ENCODE measurements at places on chromosomes 6 and 20. TPM values are rescaled to one million over a fixed set of nuclear protein-coding genes. Genes with fewer than 3 reads are reported as not detected.
A peak's percentile ranks its signal among the peaks of the same experiment; 100 is the strongest.

LGSN gene
- 0.09 TPM for total RNA-seq

EEF1A2 gene
- total RNA-seq, result 0.54 TPM

AMD1 gene
- 142 TPM for total RNA-seq

AURKA gene
- total RNA-seq, result 144 TPM

MAS1 gene
- not detected for total RNA-seq

MROH8 gene
- total RNA-seq, result 2.2 TPM

PRICKLE4 gene
- 1.1 TPM for total RNA-seq

DNA sequence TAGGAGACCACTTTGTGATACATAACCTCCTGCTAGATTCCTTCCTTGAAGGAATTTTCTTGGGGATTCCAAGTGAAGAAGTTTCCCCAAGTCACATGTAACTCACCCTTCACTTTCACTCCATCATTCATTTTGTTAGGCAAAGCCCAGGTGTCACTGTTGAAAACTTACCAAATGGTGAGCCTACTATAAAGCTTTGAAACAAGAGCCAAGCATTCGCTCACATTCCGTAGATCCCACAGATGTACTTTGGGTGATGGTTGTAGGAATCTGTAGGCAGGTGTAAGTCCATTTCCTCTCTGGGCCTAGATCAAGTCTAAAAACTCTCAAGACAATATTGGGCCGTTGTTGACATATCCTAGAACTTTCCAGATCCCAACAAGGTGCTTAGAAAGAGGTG, 74.1 kb downstream of the PRDM1 start:
- DNase-seq, result no peak
- H3K4me1 ChIP-seq, result peaks cover 19% of the 10 kb centered on the region
- no peaks in the 10 kb centered on the region for H3K36me3 ChIP-seq
- no peak overlapping the region for H3K4me3 ChIP-seq
- no peak overlapping the region for H3K27ac ChIP-seq
- no peaks in the 10 kb centered on the region for H3K27me3 ChIP-seq

DNA sequence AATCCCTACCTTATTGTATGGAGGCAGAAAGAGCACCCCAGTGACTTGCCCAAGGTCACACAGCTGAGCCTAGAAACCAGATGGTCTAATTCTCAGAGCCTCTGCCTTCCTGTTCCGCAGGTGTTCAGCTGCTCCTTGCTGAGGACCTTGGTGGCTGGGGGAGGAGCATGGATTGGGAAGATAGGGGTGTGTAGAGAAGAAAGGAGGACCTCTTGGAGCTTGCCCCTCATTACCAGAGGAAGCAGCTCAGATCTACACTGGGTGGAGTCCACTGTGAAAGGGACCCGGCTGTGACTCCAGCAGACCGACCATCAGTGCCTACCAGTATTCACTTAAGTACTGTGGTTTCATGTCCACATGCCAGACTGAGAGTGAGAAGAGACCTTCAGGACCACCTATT, 15.2 kb downstream of the FOXP4 start:
- no peak overlapping the region for H3K4me3 ChIP-seq
- H3K27me3 ChIP-seq, result no peaks in the 10 kb centered on the region
- DNase-seq, result no peak
- H3K4me1 ChIP-seq, result peaks cover 32% of the 10 kb centered on the region
- no peaks in the 10 kb centered on the region for H3K36me3 ChIP-seq
- H3K27ac ChIP-seq, result no peak overlapping the region

DNA sequence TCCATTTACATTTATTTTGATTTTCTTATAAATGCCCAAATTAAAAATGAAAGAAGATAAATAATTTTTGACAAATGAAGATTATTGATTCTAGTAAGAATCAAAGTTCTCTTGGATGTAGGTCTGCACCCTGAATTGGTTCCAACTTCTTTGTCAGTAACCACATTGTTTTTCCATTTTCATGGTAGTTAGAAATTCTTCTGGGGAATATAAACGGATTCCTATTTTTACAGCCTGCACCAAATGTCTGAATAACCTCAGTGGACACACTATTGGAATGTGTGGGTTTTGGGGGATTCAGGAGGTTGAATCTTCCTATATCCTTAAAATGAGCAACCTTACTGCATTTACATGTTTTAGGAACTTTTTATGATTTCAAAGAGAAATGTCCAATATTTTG, 1085.3 kb upstream of the MAP3K7 start:
- no peak overlapping the region for H3K4me3 ChIP-seq
- DNase-seq, result no peak
- no peaks in the 10 kb centered on the region for H3K27me3 ChIP-seq
- H3K36me3 ChIP-seq, result no peaks in the 10 kb centered on the region

DNA sequence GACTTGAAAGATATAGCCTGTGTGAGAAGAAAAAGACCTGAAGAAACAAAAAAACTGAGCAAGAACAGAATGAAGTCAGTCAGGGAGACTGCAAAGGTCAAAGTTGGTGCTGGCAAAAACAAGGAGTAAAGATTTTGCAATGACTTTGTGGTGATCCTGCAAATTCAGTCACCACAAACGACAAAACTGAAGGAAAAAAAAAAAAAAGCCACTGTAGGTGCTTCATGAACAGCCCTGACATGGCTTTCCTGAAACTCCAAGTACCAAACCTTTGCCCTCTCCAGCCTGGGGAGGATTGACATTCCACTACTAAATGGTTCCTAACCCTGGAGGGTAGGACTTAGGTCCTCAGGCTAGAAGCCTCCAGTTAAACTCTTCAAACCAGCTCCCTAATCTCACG, 114.7 kb upstream of the BEND3 start:
- H3K27ac ChIP-seq, result no peak overlapping the region
- DNase-seq, result no peak
- no peaks in the 10 kb centered on the region for H3K4me1 ChIP-seq

GRCh38 chr6:3806169-3806922, 42.8 kb upstream of the FAM50B start:
- H3K27ac ChIP-seq, result no peak overlapping the region
- DNase-seq, result no peak
- H3K27me3 ChIP-seq, result no peaks in the 10 kb centered on the region
- H3K4me1 ChIP-seq, result peaks cover 7% of the 10 kb centered on the region

DNA sequence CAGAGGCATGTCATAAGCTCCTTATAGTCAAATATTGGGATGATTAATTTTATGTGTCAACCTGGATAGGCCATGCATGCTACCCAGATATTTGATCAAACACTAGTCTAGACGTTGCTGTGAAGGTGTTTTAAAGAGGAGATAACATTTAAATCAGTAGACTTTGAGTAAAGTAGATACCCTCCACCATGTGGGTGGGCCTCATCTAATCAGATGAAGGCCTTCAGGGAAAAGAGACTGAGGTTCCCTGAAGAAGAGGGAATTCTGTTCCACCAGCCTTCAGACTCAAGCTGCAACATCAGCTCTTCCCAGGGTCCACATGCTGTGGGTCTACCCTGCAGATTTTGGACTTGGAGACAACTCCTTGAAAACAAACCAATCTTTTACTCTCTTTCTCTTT, 11.4 kb upstream of the NEDD9 start:
- H3K4me3 ChIP-seq, result no peak overlapping the region
- no peak overlapping the region for H3K27ac ChIP-seq
- no peaks in the 10 kb centered on the region for H3K36me3 ChIP-seq
- no peaks in the 10 kb centered on the region for H3K27me3 ChIP-seq
- no peaks in the 10 kb centered on the region for H3K4me1 ChIP-seq
- no peak for DNase-seq

DNA sequence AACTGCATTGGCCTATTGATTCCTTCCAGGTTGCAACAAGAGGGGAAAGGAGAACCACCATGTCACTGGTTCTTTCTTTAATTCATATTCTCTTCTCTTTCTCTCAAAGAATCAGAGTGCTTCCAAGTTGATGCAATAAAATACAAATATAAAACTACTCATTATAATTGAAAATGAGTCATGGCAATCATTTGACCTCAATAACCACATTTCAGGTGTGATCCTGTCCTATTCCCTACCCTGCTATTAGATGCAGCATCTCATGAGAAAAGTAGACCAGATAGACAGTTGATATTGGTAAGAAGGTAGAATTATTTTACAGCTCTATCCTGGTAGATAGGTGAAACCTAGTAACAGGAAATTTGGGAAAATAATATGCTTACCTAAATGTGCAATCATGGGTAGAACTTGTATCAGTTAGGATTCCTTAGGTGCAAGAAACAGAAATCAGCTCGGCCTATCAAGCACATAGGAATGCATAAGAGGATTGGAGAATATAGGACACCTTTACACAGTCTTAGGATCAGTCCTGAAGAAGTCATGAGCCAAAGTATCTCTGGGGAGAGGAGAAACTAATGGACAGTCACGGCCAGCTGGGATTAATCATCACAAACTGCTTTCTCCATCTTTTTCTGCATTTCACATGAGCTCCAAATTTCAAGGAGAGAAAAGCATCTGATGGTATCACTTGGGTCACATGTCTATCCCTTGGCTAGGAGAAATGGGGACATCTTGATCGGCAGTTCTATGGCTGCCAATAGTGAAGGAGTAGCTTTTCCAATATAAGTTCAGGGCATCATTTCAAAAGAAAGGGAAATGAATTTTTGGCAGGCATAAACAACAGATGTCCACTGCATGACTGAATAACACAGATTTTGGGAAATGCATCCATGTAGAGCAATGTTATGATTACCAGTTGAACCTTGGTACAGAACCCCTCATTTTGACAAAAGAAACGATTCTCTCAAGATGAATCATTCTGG, 19.3 kb upstream of the RNF146 start:
- no peaks in the 10 kb centered on the region for H3K4me1 ChIP-seq
- H3K36me3 ChIP-seq, result no peaks in the 10 kb centered on the region
- H3K27me3 ChIP-seq, result no peaks in the 10 kb centered on the region
- no peak for DNase-seq
- H3K27ac ChIP-seq, result no peak overlapping the region
- H3K4me3 ChIP-seq, result no peak overlapping the region

GRCh38 chr6:16836144-16836981, 75.1 kb upstream of the ATXN1 start:
- no peaks in the 10 kb centered on the region for H3K27me3 ChIP-seq
- H3K36me3 ChIP-seq, result no peaks in the 10 kb centered on the region
- peaks cover 20% of the 10 kb centered on the region for H3K4me1 ChIP-seq
- peak; percentile 50 for DNase-seq

DNA sequence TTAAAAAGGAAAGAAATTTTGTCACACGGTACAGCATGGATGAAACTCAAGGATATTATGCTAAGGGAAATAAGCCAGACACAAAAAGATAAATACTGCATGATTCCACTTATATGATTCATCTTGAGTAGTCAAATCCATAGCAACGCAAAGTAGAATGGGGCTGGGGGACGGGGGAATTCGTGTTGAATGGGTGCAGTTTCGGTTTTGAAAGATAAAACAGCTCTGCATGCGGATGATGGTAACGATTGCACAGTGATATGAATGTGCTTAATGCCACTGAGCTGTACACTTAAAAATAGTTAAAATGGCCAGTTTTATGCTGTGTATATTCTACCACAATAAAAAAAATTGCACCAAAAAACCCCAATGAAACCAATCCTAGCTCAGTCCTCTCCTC, 52.9 kb upstream of the SIRPA start:
- DNase-seq, result no peak
- peaks cover 3% of the 10 kb centered on the region for H3K4me1 ChIP-seq
- no peaks in the 10 kb centered on the region for H3K36me3 ChIP-seq
- no peak overlapping the region for H3K4me3 ChIP-seq
- H3K27me3 ChIP-seq, result no peaks in the 10 kb centered on the region

- no peaks in the 10 kb centered on the region for H3K4me1 ChIP-seq
- H3K4me3 ChIP-seq, result no peak overlapping the region
- DNase-seq, result no peak
- no peak overlapping the region for H3K27ac ChIP-seq
These were observed 260.5 kb upstream of the EPHA7 start for GRCh38 chr6:93679836-93680235.

DNA sequence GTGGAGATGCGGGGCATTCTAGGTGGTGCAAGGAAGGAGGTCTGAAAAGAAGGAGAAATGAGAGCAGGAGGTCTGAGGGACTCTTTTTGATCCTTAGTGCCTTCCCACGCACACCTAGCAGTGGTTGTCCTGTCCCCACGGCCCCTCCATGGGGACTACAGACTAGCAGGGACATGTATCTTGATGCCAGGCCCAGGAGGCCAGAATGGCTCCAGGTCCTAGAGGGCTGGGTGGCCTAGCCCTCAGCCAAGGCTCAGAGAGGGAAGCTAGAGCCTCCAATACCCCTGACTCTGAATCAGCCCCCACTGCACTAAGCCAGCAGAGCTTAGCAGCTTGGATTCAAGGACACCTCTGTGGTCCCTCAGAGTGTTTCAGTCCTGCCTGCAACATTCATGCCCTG, 16.7 kb upstream of the BLCAP start:
- no peaks in the 10 kb centered on the region for H3K36me3 ChIP-seq
- no peaks in the 10 kb centered on the region for H3K27me3 ChIP-seq
- no peak overlapping the region for H3K4me3 ChIP-seq
- no peaks in the 10 kb centered on the region for H3K4me1 ChIP-seq

GRCh38 chr6:142241061-142241460, 60.7 kb upstream of the ADGRG6 start:
- no peaks in the 10 kb centered on the region for H3K4me1 ChIP-seq
- DNase-seq, result no peak
- H3K4me3 ChIP-seq, result no peak overlapping the region
- no peak overlapping the region for H3K27ac ChIP-seq

- H3K27ac ChIP-seq, result no peak overlapping the region
- no peak for DNase-seq
- no peak overlapping the region for H3K4me3 ChIP-seq
- peaks cover 6% of the 10 kb centered on the region for H3K4me1 ChIP-seq
- H3K27me3 ChIP-seq, result no peaks in the 10 kb centered on the region
These were observed 132.8 kb upstream of the TNFAIP3 start for GRCh38 chr6:137734005-137734874.

GRCh38 chr6:75094614-75095200, 111.1 kb downstream of the COL12A1 start:
- no peak overlapping the region for H3K27ac ChIP-seq
- H3K27me3 ChIP-seq, result no peaks in the 10 kb centered on the region
- no peaks in the 10 kb centered on the region for H3K36me3 ChIP-seq
- no peaks in the 10 kb centered on the region for H3K4me1 ChIP-seq

DNA sequence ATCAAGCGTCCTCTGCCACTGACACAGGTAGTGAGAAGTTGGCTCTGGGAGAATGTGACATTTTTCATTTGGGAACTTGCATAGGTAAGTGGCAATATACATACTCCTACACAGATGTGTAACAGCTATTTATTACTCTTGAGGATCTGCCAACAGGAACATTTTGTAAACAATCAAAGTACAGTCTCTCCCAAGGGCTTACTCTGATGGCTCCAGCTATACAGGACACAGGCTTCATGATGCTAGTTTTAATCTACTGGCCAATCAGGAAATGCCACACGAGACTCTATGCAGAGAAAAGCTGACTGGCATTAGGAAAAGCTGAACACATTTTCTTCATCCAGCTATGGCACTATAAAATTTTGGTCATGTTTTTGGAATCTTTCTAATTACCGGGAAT, 57.8 kb downstream of the POPDC3 start:
- H3K4me1 ChIP-seq, result no peaks in the 10 kb centered on the region
- H3K27ac ChIP-seq, result no peak overlapping the region
- no peaks in the 10 kb centered on the region for H3K36me3 ChIP-seq
- H3K27me3 ChIP-seq, result no peaks in the 10 kb centered on the region
- no peak overlapping the region for H3K4me3 ChIP-seq

- peaks cover 30% of the 10 kb centered on the region for H3K4me1 ChIP-seq
These were observed 70.7 kb downstream of the SOBP start for GRCh38 chr6:107560657-107561056.

GRCh38 chr6:113694278-113695077, 162.7 kb upstream of the MARCKS start:
- H3K27me3 ChIP-seq, result no peaks in the 10 kb centered on the region
- no peak overlapping the region for H3K27ac ChIP-seq
- H3K36me3 ChIP-seq, result no peaks in the 10 kb centered on the region
- DNase-seq, result no peak
- H3K4me1 ChIP-seq, result no peaks in the 10 kb centered on the region
